NCI-H1930 (cell line): ENCODE measurements at places on chromosomes 7 and 10.
A peak's percentile ranks its signal among the peaks of the same experiment; 100 is the strongest.

DNA sequence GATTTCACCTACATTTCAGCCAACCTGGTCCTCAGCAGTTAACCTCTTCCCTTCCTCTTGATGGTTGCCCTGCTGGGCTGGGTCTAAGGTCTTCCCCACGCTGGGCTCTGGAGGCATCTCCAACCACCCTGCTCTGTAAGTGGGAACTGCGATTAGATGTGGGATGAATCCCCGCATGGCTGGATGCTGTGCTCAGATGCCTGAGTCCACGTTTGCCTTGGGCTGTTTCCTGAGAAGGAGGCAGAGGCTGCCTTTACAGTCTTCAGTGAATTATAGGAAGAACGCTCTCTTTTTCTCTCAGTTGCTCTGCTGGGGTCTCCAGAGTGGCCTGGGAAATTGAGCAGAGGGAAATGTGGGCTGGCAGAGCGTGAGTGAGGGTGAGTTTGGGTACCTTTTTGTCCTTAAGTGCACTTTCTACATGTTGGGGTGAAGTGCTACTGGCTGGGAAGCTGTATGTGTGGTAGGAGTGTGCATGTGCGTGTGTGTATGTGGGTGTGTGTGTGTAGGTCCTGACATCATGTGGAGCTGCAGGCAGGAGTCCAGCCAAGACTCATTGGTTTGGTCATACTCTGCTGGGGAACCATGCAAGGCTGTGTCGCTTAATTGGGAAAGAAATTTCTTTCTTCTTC, 1.5 kb downstream of the GIMAP8 start:
- no peak for DNase-seq

- no peak for DNase-seq
Observed at GRCh38 chr10:70729763-70730357, 55.3 kb downstream of the TBATA start.

- no peak for DNase-seq
Observed at GRCh38 chr7:141874787-141875186, 33.5 kb upstream of the PRSS37 start.

GRCh38 chr7:132757783-132758182, 181.5 kb upstream of the PLXNA4 start:
- no peak for DNase-seq

DNA sequence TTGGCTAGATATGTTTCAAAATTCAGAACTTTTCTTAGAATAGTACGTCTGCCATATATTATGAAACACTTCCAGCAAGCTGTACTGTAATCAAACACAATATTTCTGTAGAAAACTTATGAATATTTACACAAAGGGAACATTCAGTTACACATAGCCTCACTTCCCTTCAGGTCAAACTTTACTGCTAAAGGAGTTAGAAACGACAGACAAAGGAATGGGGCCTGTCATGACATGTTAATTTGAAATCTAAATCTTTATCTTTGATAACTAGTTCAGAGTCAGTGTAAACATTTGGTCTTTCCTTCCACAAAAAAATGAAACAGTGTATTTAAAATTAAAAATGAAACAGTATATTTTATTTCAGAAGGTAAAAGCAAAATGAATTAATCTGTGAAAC, 1.0 kb upstream of the CROT start:
- DNase-seq: no peak

DNA sequence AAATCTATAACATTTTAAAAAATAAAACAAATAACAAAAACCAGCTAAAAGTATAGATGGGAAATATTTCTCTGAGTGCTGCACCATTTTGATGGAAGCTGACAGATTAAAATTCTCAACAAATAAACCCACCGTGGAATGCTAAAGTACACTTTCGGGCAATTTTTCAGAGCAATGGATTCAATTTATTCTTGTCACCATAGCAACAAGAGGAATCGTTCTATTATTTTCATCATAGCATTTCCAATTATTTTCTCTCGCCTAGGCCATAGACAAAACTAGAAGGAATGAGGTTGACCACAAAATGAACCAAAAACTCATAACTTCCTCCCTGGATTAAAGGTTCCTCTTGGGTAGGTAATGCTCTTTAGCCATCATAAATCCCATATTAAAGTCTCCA, 44.6 kb upstream of the C7orf33 start:
- no peak for DNase-seq

- no peak for DNase-seq
Observed at GRCh38 chr7:128911423-128912031, 1.0 kb upstream of the KCP start.

GRCh38 chr10:72316748-72317435, 37.8 kb downstream of the DNAJB12 start:
- no peak for DNase-seq

DNA sequence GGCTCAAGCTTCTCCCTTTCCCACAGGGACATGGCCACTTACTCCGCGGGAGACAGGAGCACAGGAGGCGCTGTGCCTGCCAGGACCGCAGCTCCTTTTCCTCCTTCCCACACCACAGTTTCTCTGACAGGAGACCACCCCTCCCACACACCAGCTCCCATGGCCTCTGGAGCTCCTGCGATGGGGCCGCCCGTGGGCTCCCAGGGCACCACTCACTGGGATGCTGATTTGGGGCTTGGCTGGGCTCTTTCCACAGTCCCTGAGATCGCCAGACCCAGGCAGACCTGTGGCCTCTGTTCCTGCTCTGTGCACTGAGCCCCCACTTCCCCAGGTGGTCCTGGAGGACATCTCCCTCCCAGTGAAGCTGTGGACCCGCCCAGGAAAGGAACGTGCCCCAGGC, 226.9 kb upstream of the SHH start:
- DNase-seq: no peak

DNA sequence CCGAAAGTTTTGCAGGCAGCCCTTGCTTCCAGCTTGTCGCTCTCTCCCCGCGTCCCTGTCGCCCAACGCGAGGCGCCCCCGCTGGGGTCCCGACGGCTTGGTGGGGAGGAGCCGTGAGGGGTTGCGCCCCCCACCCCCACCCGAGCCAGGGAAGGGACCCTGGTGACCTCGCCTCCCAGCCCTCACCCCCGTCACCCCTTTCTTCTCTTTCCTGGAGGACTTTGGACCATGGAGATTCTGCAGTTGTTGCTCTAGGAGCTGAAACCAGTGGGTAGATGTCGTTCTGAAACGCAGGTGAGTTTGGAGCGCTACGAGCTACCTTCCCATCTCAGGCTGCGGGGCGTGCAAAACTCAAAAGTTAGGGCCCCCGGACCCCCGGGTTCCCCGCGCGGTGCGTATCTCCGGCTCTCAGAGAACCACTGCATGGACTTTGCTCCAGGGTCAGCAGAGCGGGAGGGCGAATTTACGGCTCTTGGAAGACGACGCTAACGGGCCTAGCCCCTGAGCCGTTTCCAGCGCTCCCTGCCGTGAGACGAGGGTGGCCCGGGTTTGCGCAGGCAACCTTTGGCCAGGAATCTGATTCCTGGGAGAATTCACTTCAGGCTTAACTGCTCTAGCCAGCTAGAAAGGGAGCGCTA, 684 bp upstream of the ATXN7L1 start:
- no peak for DNase-seq

DNA sequence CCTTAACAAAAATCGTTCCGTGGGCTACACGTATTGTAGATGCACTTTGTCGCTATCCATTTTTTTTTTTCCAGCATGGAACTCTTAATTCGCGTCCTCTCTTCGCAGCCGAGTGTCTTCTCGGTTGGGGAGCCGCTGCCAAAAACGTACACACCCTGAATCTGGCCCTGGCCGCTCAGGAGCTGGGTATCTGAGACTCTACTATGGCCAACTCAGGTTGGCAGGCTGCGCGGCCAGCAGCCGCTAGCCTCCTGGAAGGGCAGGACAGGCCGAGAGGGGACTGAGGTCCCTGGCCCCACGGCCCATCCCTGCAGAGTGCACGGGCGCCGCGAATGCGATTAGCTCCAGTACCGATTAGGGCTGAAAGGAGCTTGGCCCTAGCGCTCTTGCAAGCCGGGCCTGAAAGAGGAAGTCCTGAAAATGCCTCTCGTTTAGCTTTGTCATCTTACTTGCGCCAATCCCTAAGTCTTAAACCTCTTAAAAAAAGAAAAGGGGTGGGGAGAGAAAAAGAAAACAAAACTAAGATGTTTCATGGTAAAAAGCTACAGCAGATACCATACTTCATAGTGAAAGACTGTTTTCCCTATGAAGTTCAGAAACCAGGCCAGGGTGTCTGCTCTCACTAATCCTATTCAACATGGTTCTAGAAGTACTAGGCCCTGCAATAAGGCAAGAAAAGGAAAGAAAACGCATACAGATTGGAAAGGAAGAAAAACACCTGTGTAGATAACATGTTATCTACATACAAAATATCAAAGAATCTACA, 113.2 kb upstream of the RHEB start:
- no peak for DNase-seq

- DNase-seq: no peak
Observed at GRCh38 chr7:35878351-35878750, 77.5 kb downstream of the SEPTIN7 start.

GRCh38 chr10:59012839-59013238, 163.6 kb upstream of the PHYHIPL start:
- DNase-seq: peak; percentile 81

DNA sequence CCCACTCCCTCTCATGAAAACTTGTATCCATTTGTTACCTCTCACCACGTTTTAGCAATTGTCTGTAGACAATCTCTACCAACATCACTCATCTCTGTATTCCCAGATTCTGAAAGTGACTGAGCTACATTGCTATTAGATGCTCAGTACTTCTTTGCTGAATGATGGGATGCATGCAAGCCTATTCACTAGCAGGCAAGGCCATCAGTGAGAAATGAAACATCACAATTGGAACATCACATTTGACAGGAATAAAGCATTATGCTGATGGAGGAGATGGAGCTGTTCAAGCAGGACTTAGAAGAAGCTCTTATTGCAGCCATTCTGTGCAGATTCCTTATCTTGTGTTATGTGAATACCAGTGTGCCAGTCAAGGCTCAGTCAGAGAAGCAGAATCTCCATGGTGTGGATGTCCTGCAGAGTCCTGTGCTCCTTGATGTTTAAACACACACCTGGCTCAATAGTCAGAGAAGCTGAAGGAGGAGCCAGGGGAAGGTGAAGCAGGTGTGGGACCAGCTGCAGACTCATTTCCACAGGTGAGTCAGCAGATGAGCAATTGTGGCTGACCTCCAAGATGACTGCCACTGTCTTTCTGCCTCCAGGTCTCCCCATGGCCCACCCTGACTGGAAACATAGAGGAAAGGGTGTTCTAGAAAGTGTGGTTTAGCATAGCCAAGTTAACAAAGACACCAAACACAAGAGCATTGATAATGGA, 965.5 kb downstream of the GRID1 start:
- DNase-seq: no peak

GRCh38 chr10:123743441-123744223, 77.5 kb downstream of the GPR26 start:
- DNase-seq: no peak

GRCh38 chr10:12419262-12419847, 70.0 kb downstream of the CAMK1D start:
- no peak for DNase-seq
